Astrocyte (in vitro differentiated cells and primary cell): ENCODE measurements at places on chromosomes 7 and 10. TPM values are rescaled to one million over a fixed set of nuclear protein-coding genes. Genes with fewer than 3 reads are reported as not detected.

DNA sequence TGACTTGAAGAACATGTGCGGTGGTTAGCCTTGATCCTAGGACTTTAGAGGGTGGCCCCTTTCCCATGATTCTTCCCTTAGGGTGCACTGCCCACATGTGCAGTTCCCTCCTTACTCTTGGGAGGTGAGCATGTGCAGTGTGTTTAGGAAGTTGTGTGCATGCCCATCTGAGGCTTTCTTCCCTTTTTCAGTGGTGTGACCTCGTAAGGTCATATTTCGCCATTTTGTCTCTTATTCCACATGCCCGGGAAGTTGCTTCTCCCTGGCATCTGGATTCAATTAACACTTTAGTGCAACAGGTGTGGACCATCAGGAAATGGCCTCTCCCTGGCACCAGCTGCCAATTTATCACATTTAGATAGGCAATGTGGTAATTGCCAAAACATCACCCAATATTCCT, 380.6 kb upstream of the VSTM2A start:
- no peak for DNase-seq
- H3K4me1 ChIP-seq: no peaks in the 10 kb centered on the region
- no peaks in the 10 kb centered on the region for H3K36me3 ChIP-seq
- no peaks in the 10 kb centered on the region for H3K27me3 ChIP-seq
- H3K4me3 ChIP-seq: no peak overlapping the region

DNA sequence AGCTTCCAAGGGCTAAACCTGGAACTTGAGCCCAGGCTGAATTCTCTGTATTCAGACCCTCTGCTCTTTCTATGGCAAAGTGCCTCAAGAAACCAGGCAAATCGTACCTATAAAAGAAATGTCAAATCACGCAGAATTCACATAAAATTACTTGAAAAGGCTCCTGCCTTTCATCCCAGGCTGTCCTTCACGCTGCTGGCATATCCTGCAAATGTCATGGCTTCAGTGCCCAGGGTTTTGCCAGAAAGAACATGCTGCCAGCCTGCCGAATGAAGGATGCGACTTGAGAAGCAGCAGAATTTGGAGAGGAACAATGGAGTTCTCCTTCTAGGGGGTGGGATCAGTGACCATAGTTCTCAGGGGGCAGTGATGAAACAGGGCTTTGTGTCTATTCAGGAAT, 602.5 kb upstream of the GALNT17 start:
- no peak overlapping the region for H3K27ac ChIP-seq
- H3K36me3 ChIP-seq: no peaks in the 10 kb centered on the region
- H3K4me3 ChIP-seq: no peak overlapping the region

DNA sequence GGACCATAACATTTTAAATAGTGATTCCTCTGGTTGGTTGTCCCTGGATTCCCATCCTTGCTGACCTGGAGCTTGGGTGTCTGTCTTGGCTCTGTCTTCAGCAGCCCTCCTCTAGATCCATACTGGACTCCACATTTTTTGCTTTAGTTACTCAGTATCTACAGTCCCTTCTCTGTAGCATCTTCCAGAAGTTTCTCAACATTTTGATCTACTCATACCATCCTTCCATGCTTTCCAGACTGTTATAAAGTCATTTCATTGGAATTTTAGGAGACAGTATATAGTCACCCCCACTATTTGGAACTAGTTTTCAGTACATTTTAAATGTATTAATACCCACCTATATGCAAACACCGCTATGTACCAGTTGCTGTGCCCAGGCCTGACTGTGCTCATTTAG, 25.8 kb downstream of the APBB1IP start:
- no peak for DNase-seq
- no peaks in the 10 kb centered on the region for H3K36me3 ChIP-seq
- no peak overlapping the region for H3K4me3 ChIP-seq
- no peaks in the 10 kb centered on the region for H3K27me3 ChIP-seq
- peaks cover 11% of the 10 kb centered on the region for H3K4me1 ChIP-seq
- H3K27ac ChIP-seq: no peak overlapping the region

- no peak for DNase-seq
- no peak overlapping the region for H3K4me3 ChIP-seq
- H3K4me1 ChIP-seq: no peaks in the 10 kb centered on the region
- peaks cover 40% of the 10 kb centered on the region for H3K27me3 ChIP-seq
Observed at GRCh38 chr7:1370738-1371137, 88.5 kb downstream of the MICALL2 start.

DNA sequence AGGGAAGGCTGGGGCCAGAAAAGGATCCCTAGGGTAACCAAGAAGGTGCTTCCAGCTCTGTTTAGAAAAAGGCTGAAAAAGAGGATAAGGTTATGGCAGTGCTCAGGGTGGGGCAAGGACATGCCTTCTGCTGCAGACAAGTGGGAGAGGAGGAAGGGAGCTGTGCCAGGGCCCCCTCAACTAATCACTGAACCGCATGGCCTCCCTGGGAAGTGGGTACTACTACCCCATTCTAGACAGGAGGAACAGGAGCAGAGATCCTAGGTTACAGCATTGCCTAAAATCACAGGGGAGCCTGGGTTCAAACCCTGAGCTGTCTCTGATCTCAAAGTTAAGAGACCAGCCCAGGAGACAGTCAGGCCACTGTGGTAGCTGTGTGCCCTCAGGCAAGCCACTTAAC, 149.7 kb downstream of the GRID1 start:
- H3K4me3 ChIP-seq: no peak overlapping the region
- no peaks in the 10 kb centered on the region for H3K27me3 ChIP-seq
- no peak for DNase-seq
- H3K36me3 ChIP-seq: no peaks in the 10 kb centered on the region
- no peaks in the 10 kb centered on the region for H3K4me1 ChIP-seq

SLC26A5 gene
- not detected in 2 replicates for total RNA-seq
